ENCODE measurements at places on chromosomes 11 and 22. TPM values are rescaled to one million over a fixed set of nuclear protein-coding genes. Genes with fewer than 3 reads are reported as not detected.

SLC22A9 gene
- total RNA-seq, result not detected

GRCh38 chr11:35030716-35031213 lies 108.2 kb upstream of the CD44 start:
- DNase-seq, result no peak

GRCh38 chr11:24234822-24235508 lies 261.9 kb upstream of the LUZP2 start:
- no peak for DNase-seq

DNA sequence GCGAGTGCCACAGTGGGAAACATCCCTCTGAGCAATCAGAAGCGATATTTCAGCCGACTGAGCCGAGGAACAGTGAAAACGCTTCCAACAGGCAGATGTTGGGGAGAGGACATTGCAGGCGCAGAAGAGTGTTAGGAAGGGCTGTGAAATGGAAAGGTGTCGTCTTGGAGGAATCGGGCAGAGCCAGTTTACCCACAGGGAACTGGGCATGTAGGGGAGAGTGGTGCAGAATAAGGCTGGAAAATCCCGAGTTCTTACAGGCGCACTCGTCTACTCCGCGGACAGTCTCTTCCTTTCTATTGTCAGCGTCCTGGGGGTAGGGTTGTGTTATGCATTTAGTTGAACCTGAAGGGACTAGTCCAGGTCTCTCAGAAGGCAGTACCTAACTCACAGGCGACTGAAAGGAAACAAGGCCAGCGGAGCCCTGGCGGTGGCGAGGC lies 1.1 kb upstream of the APLP2 start:
- no peak for DNase-seq

RIBC2 gene
- total RNA-seq, result not detected

XPNPEP3 gene
- 18.8 TPM for total RNA-seq

- no peak for DNase-seq
Measured at GRCh38 chr11:74989260-74989638, 516 bp downstream of the NEU3 start.

GRCh38 chr22:33923033-33923432 lies 2.8 kb upstream of the LARGE1 start:
- no peak for DNase-seq

TSGA10IP gene
- not detected for total RNA-seq

DNA sequence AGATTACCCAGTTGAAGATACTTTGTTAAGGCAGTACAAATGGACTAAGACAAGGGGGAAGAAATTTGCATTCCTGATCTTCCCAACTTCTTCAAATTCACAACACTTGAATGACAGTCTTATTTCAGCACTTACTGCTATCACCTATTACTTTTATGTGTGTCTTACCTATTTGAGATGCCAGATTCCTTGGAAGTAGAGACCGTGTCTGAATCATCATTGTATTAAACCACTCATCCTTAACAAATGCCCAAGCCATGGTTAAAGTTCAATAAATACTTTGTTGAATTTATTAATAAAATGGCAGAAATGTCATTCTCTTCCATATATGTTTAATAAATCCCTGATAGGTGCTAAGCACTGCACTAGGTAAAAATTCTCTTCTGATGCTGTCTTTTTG lies 18.3 kb downstream of the SC5D start:
- no peak for DNase-seq

NXPE4 gene
- not detected for total RNA-seq

C11orf87 gene
- total RNA-seq, result not detected

BLID gene
- not detected for total RNA-seq

HTR3B gene
- not detected for total RNA-seq

PATE2 gene
- not detected for total RNA-seq

DNA sequence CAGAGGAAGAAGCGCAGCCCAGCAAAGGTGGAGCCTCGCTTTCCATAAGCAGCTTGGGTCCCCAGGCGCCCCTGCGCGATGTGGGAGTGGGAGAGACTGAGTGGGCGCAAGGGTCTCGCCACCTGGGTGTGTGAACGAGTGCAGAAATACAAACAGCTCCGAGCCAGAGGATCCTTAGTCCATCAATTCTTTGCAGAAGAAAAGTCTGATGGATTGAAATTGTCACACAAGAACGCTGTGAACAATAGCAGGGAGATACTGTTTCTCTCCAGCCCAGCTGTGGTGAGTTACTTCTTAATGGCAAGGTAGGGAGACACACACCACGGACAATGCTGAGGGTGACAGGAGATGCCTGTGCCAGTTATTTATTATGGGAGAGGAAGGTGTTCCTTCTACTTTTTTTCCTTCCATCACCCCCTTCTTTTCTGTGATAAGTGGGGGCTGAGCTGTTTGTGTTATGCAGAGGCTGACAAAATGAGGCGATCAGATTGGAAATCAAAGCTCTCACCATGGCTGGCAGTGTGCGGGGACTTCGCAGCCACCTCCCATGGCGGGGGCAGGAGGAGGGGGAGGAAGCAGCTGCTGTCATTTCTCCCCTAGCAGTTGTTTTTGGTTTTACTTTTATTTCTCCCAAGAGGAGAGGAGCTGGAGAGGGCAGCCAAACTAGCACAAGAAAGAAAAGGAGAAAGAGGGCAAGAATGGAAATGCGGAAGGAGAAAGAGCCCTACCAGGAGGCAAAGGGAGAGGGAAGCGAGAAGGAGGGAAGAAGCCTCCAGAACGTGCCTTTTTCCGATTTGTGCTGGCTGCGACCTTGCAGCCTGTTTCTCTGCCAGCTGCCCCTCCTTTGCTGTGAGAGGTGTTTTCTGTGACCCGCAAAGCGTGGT lies 755.8 kb downstream of the NTM start:
- no peak for DNase-seq
